Suppressor macrophage treated with lipopolysaccharide for 1 hour (primary cell): ENCODE measurements at places on chromosomes 13 and 19.

DNA sequence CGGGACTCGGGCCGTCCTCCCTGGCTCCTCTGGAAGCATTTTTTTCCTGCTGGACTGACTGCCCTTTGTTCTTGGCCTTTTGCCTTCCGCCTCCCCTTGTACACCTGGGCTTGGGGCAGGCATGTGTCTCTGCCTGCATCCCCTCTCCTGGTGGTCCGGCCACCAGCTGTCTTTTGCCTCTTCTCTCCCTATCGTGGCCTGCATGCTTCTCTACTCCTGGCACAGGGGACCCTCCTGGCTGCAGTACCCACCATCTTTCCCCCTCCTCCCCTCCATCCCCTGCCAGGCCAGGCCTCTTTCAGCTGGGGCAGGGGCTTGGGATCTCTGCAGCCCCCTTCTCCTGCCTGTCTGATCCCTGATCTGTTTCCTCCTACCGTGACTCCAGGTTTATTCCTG, 12.1 kb downstream of the WTIP start:
- no peak for DNase-seq

DNA sequence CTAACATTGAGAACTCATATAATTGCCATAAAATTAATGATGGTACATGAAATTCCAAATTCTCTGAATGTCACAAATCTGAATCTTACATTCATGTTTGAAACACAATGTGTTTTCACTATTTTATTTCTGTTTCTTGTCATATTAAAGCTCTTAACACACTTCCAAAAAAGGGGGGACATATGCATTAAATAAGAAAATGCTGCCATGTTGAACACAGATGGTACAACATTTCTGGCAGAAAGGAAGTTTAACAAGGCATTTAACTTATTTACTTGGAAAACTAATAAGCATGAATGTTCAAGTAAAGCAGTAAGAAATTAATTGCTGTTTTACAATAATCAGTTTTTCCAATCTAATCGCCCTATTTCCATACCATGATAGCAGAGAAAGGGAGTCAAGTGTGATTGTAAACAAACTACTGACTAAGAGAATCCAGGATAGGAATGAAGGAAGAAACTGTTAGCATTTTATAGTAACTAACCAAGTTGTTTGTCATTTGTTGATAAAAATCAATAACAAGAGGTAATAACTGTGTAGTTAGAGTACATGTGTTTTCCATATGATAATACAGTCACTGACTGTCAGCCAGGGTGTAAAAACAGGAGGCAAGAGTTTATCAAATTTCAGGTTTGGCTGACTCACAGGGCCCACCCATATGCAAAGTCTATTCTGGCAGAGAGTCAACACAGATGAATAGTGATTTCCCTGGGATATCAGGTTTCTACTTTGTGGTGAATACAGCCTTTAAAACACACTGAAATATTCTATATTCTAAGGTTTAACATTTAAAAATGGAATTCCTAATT, 5.7 kb upstream of the FOXO1 start:
- DNase-seq, result no peak

DNA sequence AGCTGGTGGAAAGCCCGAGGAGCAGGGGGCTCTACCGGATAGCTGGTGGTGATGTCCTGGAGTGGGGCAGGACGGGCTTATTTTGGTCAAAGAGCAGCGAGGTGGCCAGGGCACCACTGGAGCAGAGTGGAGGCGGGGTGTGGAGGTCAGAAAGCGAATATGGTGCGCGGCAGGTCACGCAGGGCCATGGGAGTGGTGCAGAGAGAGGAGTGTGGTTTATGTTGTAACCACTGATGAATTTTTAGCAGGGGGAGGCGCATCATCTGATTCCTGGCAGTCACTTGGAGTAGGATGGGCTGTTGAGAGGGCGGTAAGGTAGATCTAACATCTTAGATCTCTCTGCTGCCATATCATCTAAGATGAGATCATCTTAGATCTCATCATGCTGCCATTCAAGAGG, 1.4 kb upstream of the ZNF414 start:
- DNase-seq, result peak; percentile 78

- peak; percentile 35 for DNase-seq
Observed at GRCh38 chr19:19217099-19217498, 5.3 kb downstream of the NCAN start.

DNA sequence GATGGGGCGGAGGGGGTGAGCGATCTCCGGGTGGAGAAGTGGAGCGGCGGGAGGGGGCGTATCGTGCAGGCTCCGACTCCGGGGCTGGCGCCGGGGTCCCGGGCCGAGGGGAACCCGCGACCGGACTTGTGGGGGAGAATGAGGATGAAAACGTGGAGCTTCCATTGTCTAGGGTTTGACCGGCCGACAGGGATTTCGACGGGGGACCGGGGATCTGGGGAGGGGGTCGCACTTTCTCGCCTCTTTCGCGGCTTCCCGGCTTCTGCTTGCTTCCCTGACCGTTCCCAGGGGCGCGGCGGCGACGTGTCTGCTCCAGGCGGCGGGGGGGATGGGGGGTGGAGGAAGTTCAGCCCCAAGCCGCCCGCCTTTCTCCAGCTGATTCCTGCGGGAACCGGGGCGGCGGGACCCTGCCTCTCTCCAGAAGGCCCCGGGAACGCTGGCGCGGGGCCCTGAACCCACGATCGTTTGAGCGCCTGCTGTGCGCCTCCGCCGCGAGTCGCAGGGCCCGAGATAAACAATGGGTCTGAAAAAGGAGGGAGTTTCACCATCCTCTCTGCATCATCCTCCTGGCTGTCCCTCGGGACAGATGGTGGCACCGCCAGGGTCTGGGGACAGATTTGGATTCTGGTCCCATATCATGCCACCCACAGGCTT, 790 bp downstream of the TPM4 start:
- DNase-seq, result no peak

GRCh38 chr13:53068585-53069520, 40.2 kb downstream of the OLFM4 start:
- DNase-seq, result no peak

DNA sequence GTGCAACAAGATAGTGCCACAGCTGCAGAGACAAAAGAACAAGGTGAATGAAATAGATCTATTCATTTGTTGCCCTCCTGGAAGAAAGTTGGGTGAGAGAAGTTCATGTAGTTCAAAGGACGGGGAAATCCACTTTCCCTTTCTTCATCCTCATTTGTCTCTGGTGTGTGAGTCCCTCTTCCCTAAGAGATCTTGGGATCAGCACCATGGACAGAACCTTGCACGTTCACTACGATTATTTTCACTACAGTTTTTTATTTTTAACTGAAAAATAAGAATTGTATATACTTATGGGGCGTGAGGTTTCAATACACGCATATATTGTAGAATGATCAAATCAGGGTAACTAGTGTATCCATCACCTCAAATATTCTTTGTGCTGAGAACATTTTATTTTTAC, 29.2 kb downstream of the NLRP5 start:
- DNase-seq, result no peak

GRCh38 chr13:111661776-111662175, 341.3 kb downstream of the TEX29 start:
- DNase-seq, result no peak

- DNase-seq, result no peak
Observed at GRCh38 chr13:20451397-20451796, 74.3 kb downstream of the CRYL1 start.

DNA sequence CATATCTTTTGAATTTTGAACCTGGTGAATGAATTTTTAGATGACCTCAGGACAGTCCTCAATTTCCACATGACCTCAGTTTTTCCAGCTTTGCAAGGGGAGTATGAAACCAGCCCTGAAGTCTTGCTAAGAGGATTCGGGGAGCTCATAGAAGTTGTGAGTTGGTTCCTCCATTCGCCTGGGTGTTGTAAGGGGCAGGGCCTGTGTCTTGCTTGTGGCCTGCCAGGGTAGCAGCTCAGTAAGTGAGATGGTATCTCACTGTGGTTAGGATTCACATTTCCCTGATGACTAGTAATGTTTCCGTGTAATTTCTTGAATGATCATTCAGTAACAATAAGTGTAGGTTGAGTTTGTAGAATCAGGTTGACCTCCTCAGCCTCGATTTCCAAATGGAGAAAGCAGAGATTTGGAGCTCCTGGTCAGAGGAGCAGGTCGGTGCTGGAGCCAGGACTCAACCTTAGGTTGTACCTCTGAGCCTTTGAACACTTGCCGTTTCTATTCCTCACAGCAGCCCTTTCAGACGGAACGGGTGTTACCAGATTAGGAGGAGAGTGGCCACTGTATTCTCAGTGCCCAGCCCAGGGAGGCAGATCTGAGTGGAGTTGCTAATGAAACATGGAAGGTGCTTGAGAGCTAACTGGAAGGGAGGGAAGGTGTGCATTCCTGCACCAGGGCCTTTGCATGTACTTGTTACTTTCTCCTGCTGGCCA, 14.6 kb downstream of the NACC1 start:
- no peak for DNase-seq

DNA sequence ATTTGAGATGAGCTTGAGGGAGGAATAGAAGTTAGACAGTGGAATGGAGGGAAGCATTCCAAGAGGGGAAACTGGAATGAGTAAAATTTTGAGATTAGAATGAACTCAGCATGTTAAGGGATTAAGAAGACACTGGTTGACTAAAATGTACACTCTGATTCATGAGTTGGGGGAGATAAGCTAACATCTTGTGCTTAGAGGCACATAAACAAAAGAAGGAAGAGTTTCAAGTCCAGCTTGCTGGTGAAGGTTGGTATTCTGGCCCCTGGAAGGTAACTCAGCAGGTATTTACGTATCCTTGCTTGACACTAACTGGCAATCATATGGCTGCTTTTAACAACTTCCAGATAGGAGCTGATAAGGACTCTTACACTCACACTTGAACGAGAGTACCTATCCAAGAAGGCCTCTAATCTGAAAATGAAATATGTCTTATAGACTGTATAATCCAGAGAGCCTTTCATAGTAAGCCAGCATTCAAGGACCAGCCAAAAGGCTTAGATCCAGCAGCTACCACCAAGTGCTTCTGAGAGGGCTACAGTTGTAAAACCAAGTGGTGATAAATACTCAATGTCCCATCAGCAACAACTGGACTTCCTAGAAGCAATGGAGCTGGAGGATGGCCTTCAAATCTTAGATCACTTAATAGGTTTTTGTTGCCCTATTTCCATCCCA, 149.7 kb upstream of the SERP2 start:
- DNase-seq, result no peak

GRCh38 chr13:90943946-90944345, 403.5 kb upstream of the MIR17HG start:
- DNase-seq, result no peak

GRCh38 chr19:30898353-30899103, 450.7 kb downstream of the TSHZ3 start:
- DNase-seq, result no peak

DNA sequence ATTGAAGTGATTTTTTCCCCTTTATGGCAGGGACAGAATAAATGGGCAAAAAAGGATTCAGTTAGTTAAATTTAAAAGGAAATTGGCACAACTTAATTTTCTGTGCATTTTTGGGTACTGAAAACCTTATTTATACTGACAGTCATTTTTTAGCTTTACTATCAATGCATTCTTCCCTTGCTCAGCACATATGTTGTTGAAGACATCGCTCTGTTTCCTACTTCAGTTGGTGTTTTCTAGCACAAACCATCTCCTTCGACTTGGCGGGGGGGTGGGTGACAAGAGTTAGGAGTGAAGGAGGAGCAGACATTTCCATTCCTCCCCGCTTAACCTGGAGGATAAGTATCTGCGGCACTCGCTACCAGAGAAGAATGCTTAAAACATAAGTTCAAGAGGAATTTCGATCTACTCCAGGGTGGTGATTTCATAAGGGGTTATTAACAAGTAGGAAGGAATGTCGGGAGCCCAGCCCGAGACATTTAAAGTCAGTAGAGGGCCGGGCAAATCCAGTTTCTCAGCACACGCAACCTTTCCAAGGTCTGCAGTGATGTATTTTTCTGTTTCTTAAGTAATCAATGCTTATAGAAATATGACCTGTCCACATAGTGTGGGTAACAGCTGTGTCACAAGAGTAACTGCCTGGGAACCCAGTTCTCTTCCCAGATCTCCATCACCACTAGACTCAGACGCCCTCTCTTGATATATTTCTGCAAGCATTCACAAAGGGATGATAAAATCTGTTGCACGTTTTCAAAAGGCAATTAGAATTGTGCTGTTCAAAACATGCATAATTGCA, 525.8 kb downstream of the MYO16 start:
- no peak for DNase-seq

GRCh38 chr19:34852669-34853068, 74.0 kb upstream of the ZNF30 start:
- DNase-seq, result no peak

DNA sequence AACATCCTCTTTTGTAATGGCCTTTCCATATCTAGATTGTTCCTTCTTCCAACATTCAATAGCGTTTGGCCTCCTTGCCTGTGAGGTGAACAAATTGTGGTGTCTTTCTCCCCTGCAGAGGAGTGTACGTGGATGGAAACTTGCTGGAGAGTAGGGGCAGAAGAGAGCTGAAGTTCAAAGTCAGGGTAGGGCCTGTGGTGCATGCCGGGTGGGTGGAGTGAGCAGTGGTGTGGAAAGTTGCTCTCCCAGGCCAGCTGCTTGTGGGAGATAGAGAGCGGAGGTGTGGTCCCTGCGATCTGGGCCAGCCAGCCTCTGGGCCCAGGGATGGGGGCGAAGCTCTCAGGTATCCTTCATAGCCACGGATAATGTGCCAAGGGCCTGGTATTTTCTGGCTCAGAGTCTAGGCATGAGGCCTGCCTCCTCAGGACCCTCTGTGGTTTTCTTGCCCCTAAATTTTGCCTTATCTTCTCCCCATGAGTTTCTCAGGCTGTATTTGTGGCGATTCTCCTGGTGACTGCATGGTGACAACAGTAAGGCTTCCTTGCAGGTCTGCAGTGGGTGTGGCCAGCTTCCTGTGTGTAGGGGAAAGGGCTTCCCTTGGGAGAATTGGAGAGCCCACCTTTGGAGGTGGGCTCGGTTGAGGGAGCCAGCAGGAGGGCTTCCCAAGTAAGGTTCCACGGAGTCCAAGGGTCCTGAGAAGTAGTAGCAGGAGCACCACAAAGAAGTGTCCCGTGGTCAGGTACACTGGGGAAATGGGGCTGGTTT, 6.7 kb downstream of the RGCC start:
- DNase-seq, result peak; percentile 37

GRCh38 chr19:21910318-21910717, 74.3 kb upstream of the ZNF43 start:
- no peak for DNase-seq

GRCh38 chr19:29587059-29587458, 19.0 kb upstream of the POP4 start:
- no peak for DNase-seq

GRCh38 chr19:17135001-17135853, 59.6 kb downstream of the MYO9B start:
- peak; percentile 74 for DNase-seq

- no peak for DNase-seq
Observed at GRCh38 chr19:15398501-15399233, 19.1 kb upstream of the AKAP8 start.

- DNase-seq, result no peak
Observed at GRCh38 chr13:30645629-30646028, 27.9 kb downstream of the USPL1 start.
